ENCODE measurements at places on chromosomes 7 and 10.
A peak's percentile ranks its signal among the peaks of the same experiment; 100 is the strongest.

GRCh38 chr7:146067880-146068279, 48.7 kb upstream of the CNTNAP2 start:
- no peak for DNase-seq

GRCh38 chr10:75426880-75427279, 4.5 kb upstream of the LRMDA start:
- no peak for DNase-seq

DNA sequence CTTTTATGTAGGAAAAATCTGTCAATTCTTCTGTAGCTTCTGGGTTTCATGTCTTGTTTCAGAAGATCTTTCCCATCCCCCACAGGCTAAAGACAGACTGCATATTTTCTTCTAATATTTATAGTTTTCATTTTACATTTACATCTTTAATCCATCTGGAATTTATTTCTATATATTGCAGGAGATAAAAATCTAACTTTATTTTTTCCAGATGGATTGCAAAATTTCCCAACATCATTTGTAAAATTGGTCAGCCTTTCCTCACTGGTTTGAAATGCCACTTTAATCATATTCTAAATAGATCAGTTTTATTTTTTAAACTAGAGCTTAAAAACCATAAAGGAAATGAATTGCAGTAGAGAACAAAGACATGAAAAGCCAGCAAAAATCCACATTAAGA, 46.9 kb downstream of the TMEM26 start:
- no peak for DNase-seq

GRCh38 chr10:3213758-3214515, 41.4 kb upstream of the PITRM1 start:
- no peak for DNase-seq

- DNase-seq: no peak
Observed at GRCh38 chr10:61744469-61744868, 81.7 kb downstream of the CABCOCO1 start.

DNA sequence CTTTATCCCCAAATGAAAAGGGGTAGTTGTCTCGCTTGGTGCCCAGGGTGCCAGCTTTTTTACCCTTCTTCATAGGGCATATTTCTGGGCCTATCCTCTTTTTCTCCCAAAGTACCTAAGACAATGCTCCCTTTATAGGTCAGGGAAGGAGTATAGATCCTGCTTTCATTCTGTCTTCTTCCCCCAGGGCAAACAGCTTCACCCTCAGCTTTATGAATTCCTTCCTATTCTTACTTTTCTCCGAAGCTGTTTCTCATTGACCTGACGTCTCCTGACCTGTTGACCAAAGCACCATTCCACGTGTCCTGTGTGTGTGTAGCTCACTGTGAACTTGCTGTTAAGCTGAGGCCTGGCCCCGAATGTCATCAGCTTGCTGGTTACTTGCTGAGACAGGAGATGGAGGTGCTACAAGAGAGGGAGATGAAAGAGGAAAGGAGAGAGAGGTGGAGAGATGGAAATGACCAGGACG, 48.9 kb downstream of the PYROXD2 start:
- no peak for DNase-seq

- no peak for DNase-seq
Observed at GRCh38 chr7:104267701-104268368, 60.0 kb upstream of the ORC5 start.

DNA sequence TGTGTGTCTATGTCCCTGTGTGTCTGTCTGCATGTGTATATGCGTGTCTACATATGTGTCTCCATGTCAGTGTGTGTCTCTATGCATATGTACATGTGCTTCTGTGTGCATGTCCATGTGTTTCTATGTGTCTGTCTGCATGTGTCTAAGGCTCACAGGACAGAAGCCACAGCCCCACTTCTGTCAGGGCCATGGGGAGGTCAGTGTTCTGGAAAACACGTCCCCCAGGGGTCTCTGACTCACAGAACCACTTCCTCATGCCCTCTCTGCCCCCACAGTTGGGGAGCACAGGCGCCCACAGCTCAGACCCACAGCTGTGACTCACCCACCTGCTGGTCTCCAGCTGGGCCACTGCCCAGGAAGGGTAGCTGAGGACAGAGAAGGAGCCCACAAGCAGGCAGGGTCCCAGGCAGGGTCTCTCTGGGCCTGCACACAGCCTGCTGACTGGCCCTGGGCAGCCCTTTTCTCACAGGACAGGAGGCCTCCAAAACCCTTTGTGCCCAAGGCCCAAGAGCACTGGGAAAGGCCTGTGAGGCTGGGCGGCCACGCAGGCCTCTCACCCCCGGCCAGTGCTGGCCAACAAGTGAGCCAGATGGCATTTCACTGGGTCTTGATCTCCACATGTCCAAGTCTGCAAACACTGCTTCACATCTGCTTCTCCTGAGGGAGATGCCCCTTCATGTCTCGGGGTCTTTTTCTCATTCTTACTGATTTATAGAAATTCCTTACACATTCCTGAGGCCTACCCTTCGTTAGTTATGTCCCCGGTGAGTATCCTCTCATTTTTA, 102.9 kb upstream of the FAM20C start:
- DNase-seq: peak; percentile 90

DNA sequence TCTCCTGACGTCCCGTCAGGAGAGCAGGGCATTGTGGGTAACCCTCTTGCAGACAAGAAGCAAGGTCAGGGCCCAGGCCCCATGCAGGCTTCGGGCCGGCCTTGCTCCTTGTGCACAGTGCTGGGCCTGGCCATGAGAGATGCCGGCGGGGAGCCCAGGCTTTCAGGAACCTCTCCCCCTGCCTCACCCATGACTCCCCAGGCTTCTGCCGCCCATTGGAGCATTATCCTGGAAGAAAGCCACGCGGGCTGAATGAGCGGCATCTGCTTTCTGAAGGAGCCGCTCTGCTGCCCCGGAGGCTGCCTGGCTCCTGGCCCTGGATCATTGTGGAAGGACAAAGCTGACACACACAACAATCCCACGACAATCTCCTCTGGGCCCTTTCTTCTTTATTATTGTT, 233.5 kb downstream of the TCF7L2 start:
- DNase-seq: no peak

- DNase-seq: no peak
Observed at GRCh38 chr7:23093546-23093945, 12.0 kb upstream of the KLHL7 start.

- DNase-seq: no peak
Observed at GRCh38 chr10:67476201-67476600, 219.8 kb downstream of the CTNNA3 start.

DNA sequence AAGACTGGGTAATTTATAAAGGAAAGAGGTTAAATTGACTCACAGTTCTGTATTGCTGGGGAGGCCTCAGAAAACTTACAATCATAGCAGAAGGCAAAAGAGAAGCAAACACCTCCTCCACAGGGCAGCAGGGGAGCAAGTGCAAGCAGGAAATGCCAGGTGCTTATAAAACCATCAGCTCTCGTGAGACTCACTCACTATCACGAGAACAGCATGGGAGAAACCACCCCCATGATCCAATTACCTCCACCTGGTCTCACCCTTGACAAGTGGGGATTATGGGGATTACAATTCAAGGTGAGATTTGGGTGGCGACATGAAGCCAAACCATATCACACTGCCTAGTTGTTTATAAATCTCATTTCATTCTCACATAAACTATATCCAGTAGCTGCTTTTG, 28.0 kb upstream of the CPN1 start:
- DNase-seq: no peak

GRCh38 chr10:97548828-97549455, 23.6 kb upstream of the ANKRD2 start:
- peak; percentile 59 for DNase-seq

DNA sequence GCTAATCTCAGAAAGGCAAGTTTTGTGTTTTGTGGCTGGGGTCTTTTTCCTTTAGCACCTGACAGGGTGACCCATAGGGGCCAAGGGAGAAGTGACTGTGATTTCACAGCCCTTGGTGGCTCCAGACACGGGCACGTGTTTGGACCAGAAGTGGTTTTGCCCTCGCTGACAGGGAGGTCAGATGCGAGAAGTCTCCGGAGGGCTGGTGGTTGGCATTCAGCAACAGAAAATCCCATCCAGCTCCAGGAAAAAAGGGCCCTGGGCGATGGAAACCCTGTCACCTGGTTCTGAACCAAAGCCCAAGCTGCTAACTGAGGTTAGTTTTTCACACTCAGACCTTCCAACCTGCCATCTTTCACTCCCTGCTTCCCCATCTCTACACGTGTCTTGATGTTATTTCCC, 272.9 kb downstream of the TRIL start:
- DNase-seq: no peak

GRCh38 chr7:64916-65341, 127.4 kb upstream of the FAM20C start:
- peak; percentile 42 for DNase-seq

- no peak for DNase-seq
Observed at GRCh38 chr7:64037095-64037494, 8.1 kb upstream of the ZNF727 start.

DNA sequence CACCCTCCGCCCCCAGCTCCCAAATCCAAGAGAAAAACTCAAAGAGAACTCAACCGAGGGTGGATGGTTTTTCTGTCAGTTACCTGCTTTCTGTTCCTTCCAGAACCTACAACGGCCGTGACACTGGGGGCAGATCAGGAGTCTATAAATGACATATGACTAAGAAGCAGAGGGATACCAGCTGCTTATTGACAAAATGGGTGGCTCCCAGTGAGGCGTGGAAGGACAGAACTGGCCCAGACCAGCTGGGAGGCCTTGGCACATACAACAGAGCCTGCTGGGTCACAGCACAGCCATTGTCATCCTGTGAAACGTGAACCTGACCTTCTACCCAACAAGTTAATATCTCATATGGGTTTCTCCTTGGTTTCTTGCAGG, 84.3 kb upstream of the ADRB1 start:
- DNase-seq: no peak

DNA sequence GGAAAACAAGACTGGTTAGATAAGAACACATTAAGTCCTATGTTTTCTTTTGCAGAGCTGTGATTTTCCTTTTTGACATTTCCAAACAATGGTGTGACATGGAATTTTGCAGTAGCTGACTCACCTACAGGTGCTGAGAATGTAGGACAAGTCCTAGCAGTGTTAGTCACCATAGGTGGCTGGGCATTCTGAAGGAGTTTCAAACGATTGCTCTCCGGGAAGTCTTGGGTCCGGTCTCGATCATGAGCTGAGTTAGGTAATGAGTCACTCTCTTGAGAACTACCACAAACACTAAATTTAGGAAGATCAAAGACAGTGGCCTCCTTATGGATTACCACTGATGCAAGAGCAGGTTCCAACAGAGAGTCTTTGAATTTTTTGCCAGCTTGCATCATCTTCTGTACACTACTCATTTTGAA, 3.6 kb downstream of the FIGNL1 start:
- DNase-seq: no peak

DNA sequence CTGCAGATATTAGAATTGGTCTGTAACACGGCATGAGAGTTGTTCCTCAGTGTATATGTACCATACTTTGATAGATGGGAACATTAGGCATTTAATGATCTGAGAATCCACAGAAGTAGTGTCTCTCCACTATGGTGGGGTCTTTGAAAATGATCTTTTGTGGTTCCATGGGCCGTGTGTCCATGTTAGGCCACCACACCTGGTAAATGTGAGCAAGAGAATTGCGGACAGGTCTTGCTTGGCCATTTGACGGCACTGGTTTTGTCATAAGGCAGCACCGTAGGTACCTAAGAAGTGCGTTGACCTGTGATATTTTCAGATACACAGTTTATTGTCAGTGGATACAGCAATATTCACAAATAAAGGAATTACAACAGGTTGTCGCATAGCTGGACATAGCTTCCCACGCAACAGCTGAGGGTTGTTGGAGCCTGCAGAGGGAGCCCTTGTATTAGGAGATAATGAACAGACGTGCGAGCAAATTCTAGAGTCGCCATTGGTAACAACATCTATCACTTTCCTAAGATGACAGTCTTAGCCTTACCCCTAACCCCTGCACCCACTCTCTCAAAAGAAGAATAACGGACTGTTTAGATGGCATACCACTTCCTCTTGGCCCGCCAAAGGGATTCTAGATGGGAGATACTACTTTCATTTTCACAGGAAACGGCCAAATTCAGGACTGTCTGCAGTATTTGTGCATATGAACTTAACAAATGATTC, 111.4 kb downstream of the COL28A1 start:
- peak; percentile 59 for DNase-seq

DNA sequence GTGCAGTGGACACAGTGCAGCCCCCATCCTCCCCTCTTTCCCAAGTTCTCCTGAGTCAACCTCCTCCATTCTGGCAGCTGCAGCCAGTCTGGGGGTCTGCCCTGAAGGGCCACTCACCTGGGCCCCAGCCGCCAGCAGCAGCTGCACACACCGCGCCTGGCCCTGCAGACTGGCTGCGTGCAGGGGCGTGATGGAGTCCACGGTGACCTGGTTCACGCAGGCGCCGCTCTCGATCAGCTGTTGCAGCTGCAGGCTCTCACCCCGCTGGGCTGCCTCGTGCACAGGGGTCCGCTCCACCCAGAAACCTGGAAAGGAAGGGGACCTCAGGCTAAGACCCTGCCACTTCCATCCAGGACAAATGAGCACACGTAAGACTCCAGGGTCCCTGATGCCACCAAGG, 13.6 kb downstream of the ASB13 start:
- no peak for DNase-seq

DNA sequence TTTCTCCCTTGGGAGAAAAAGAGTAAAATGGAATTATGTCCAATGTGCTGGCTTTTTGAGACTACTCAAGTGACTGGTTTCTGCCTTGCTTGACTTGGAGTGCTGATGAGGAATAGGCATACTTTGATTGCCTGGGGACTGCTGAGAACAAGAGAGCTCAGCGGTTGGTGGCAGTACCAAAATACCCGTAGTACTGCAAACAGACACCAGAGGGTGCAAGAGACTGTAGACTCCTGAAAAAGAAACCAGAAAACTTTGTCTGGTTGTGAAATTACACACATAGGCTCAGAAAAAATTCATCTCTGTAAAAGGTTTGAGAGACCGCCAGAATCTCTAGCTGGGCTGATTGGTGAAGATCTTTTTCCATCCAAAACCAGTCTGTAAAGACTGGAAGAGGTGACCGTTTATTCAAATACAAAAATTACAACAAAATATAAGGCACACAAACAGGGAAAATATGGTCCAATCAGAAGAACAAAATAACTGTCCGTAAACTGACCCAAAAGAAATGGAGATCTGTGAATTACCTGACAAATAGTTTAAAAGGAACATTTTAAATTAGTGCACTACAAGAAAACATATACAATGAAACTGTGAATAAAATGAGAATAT, 18.5 kb downstream of the BICC1 start:
- DNase-seq: peak; percentile 38

- DNase-seq: no peak
Observed at GRCh38 chr7:147013825-147014224, 897.2 kb downstream of the CNTNAP2 start.

DNA sequence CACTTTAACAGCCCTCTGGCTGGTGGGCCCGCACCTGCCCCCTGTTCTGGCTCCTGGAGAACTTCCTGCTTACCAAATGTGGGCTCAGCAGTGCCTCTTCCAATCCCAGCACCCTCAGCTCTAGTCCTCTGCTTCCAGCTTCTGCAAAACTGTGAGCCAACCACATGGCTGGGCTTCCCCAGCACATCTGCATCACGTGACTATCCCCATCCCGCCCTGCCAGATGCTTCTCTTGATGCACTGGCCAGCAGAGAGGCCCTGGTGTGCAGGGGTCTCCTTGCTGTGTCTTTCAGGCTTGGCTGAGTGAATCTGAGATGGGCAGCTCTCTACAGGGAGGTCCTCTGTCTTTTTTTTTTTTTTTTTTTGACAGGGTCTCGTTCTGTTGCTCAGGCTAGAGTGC, 43.8 kb upstream of the DMBT1 start:
- no peak for DNase-seq

- no peak for DNase-seq
Observed at GRCh38 chr10:11143242-11143641, 125.6 kb downstream of the CELF2 start.

GRCh38 chr10:80500572-80501380, 36.9 kb upstream of the SH2D4B start:
- no peak for DNase-seq
